ENCODE measurements at places on chromosomes 6 and 20.

DNA sequence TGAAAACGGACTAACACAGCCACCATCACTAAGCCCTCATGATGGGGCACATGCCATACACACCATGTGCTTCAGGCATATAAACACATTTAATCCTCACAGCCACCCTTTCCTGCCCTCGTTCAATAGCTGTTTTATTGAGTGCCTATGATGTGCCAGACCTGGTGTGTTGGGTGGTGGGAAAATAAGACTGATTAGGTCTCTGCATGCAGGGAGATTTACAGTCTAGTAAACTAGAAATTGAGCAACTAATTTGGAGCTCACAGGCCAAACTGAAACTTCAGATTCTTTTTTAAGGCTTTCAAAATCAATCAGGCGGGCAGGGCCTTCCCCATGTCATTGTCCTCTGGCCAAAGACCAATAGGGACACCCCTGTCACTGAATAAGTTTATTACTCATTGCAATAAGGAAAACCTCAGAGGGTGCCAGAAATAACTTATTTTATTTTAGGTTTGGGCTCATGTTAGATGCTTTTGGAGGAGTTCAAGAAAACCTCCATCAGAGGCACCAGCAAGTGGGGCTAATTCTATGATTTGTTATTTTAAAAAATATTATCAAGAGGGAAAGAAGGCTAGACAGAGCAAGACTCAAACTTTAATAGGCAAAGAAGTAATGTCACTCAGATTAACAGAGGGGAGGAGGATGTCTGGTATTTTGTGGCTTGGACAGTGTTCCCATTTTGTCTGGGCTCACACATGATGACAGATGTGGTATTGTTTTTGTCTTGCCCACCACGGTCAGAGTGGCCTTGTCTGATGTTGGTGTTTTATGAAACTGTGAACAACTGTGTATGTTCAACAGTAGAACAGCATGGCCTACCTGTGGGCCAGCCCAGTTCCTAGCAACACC, 12.0 kb downstream of the ZFP64 start:
- no peak overlapping the region for H3K27ac ChIP-seq
- peaks cover 5% of the 10 kb centered on the region for H3K36me3 ChIP-seq
- H3K27me3 ChIP-seq, result no peaks in the 10 kb centered on the region
- DNase-seq, result no peak

DNA sequence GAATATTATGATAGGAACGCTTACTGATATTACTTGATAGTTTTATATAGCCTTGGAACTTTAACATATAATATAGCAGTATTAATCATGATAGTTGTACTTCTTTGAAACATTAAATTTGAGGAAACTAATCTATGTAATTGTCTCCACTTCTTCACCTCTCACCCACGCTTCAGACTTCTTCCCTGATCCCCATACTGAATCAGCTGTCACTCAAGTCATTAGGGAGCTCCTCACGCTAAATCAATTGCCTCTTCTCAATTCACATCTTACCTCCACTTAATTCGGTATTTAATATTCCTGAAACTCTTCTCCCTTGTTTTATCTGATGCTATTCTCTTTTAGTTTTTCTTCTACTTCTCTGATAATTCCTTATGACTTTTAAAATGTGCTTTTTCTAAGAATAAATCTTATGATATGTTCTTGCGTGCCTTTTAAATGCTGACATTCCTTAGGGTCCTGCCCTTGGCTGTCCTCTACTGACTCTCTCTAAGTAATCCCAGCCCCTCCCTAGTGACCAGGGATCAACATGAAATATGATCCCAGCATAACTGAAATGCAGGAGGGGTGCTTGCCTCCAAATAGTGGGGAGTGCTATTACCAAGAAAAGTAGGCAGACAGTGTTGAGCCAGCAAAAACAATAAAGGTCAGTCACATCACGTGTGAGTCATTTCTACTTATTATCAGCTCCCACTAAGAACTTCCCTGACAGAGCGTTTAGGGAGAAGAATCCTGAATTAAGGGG, 9.9 kb downstream of the ANKRD66 start:
- no peaks in the 10 kb centered on the region for H3K27me3 ChIP-seq
- no peak overlapping the region for H3K27ac ChIP-seq
- DNase-seq, result no peak
- H3K4me1 ChIP-seq, result no peaks in the 10 kb centered on the region
- H3K36me3 ChIP-seq, result no peaks in the 10 kb centered on the region

DNA sequence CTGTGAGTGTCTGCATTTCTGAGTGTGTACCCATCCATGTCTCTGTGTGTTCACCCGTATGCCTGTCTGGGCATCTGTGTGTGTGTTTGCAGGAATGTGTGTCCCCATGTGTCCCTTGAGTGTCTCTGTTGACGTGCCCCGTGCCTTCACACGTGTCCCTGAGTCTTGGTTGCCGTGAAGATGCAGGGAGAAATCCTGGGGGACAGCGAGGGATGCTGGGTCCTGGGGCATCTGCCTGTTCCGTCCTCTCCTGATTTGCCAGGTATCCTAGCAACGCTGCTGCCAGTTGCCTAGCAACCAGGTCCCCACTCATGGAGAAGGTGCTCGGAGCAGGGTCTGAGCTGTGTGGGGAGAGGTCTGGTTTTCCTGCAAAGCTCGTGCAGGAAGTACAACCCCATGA, 6.0 kb upstream of the LKAAEAR1 start:
- H3K4me1 ChIP-seq, result no peaks in the 10 kb centered on the region
- H3K4me3 ChIP-seq, result no peak overlapping the region
- DNase-seq, result no peak
- H3K36me3 ChIP-seq, result no peaks in the 10 kb centered on the region
- H3K27ac ChIP-seq, result no peak overlapping the region

DNA sequence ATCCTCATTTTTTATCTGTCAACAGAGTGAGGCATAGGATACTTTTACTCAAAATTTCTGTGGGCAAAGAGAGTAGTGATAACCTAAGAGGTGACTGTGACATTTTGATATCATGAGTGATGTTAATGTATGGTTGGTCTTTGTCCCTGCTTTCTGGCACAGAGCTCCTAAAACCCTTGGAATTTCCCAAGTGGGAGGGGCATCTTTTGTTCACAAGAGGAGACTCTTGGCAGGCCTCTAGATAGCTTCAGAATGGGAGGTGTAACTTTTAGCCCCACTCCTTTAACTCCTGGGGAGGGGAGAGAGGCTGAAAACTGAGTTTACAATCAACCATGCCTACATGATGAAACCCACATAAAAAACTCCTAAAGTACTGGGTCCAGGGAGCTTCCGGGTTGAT, 527.8 kb downstream of the RFPL4B start:
- H3K27me3 ChIP-seq, result no peaks in the 10 kb centered on the region
- DNase-seq, result no peak
- no peaks in the 10 kb centered on the region for H3K4me1 ChIP-seq
- H3K36me3 ChIP-seq, result no peaks in the 10 kb centered on the region

- no peak overlapping the region for H3K27ac ChIP-seq
- no peak overlapping the region for H3K4me3 ChIP-seq
- no peak for DNase-seq
- no peaks in the 10 kb centered on the region for H3K27me3 ChIP-seq
These were observed 88.4 kb downstream of the ZDHHC14 start for GRCh38 chr6:157469378-157469777.
